Transverse colon (tissue), 4 donors: ENCODE measurements at places on chromosomes 4 and X. TPM values are rescaled to one million over a fixed set of nuclear protein-coding genes. Genes with fewer than 3 reads are reported as not detected.

SULT1B1 gene
- total RNA-seq: 117 TPM

DNA sequence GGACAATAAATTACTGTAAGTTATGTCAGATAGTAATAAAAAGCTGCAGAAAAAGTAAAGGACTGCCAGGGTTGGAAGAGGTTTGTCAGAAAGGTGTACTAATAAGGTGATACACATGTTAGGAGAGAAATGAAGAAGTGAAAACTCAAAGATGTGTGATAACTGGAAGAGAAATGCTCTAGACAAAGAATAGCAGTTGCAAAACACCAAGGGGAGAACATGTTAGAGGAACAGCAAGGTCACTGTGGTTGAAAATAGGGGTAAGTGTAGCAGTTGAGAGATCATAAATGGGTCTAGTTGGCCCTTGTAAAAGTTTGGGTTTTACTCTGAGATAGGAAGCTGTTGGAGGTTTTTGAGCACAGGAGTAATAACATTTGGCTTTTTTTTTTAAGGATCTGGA is 46.9 kb downstream of the HSPA4L start:
- no peak for DNase-seq
- no peaks in the 10 kb centered on the region for H3K27me3 ChIP-seq
- no peaks in the 10 kb centered on the region for H3K36me3 ChIP-seq
- no peak overlapping the region for H3K27ac ChIP-seq
- H3K4me1 ChIP-seq: no peaks in the 10 kb centered on the region

WAS gene
- 3.2 TPM for total RNA-seq

- H3K4me1 ChIP-seq: peaks cover 8% of the 10 kb centered on the region
- peak overlapping the region; percentile 61 for H3K27ac ChIP-seq
- H3K4me3 ChIP-seq: no peak overlapping the region
- peak; percentile 69 for DNase-seq
- H3K27me3 ChIP-seq: no peaks in the 10 kb centered on the region
These were observed 30.4 kb downstream of the FAT1 start for GRCh38 chr4:186693159-186693815.

CENPVL2 gene
- total RNA-seq: not detected

DNA sequence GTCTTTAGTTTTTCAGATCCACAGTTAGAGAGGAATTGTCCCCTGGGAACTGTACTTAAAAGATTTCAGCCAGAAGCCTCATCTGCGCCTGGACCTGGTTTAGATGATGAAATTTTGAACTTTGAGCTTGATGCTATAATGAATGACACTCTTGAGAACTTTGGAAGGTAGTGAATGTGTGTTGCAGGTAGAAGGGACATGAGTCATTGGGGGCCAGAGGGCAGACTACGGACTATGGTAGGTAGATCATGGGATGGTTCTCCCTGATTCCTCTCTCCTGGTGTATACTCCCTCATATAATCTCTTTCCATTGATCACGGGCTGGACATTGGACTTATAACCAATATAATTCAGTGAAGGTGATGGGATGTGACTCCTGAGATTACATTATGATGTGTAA is 38.9 kb upstream of the GLRA3 start:
- no peak for DNase-seq
- H3K4me1 ChIP-seq: no peaks in the 10 kb centered on the region
- H3K27ac ChIP-seq: no peak overlapping the region
- no peak overlapping the region for H3K4me3 ChIP-seq
- no peaks in the 10 kb centered on the region for H3K36me3 ChIP-seq

ASMT gene
- total RNA-seq: not detected

ADH1C gene
- 28.1 TPM for total RNA-seq

DNA sequence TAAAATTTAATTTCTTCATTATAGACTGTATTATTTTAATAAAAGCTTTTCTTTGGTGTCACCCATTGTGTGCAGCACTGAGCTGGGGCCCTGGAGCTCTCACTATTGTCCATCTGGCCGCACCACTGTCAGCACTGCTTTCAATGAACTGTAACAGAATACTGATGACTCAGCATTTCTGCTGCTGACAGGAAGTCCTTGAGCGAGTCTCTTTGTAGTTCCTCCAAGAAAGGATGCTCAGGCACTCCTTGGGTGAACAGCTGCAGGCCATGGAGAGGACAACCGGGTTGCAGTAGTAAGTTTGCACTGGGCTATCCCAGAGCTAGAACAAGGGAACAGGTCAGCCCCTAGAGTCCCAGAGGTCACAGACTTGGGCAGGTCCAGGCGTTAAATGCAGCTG is 81.6 kb downstream of the SORBS2 start:
- H3K36me3 ChIP-seq: no peaks in the 10 kb centered on the region
- H3K4me3 ChIP-seq: no peak overlapping the region
- DNase-seq: no peak
- H3K27ac ChIP-seq: peak overlapping the region; percentile 52

OTUD6A gene
- not detected for total RNA-seq

DNA sequence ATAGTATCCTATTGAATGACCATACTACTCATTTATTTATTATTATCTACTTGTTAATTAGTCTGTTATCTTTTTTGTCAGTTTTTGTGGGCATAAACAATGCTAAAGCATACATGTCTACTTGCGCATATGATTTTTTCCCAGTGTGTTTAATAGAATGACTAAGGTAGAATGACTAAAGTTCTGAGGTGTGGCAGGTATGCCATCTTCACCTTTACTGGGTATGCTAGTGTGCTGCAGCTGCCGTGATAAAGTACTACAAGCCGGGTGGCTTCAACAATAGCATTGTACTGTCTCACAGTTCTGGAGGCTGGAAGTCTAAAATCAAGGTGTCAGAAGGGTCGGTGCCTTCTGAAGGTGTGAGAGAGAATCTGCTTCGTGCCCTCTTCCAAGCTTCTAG is 19.2 kb downstream of the CD38 start:
- no peaks in the 10 kb centered on the region for H3K36me3 ChIP-seq
- H3K27ac ChIP-seq: no peak overlapping the region
- no peak overlapping the region for H3K4me3 ChIP-seq
- H3K27me3 ChIP-seq: no peaks in the 10 kb centered on the region
- H3K4me1 ChIP-seq: no peaks in the 10 kb centered on the region
- DNase-seq: no peak

GRCh38 chrX:80807992-80808735 is 1.5 kb downstream of the BRWD3 start:
- peak; percentile 84 for DNase-seq
- no peaks in the 10 kb centered on the region for H3K4me1 ChIP-seq
- no peaks in the 10 kb centered on the region for H3K36me3 ChIP-seq
- peak overlapping the region; percentile 94 for H3K27ac ChIP-seq

DNA sequence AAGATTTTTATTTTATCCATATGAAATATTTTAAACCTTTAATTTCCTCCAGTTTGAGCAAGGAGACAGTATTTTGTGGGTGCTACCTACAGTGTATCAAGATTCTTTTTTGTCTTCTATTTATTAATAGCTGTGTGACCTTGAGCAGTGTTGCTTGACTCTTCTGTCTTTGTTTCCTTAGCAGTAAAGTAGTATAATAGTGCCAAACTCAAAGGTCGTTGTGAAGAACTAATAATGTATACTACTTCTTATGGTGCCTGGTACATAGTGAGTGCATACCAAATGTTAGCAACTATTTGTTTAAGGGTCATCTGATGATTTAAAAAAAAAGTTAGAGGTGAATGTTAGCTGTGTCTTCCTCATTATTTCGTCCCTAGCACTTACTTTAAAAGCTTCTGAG is 30.5 kb downstream of the SMARCAD1 start:
- no peaks in the 10 kb centered on the region for H3K27me3 ChIP-seq
- H3K4me1 ChIP-seq: no peaks in the 10 kb centered on the region
- peaks cover 38% of the 10 kb centered on the region for H3K36me3 ChIP-seq
- H3K27ac ChIP-seq: no peak overlapping the region
- no peak overlapping the region for H3K4me3 ChIP-seq

- H3K4me3 ChIP-seq: no peak overlapping the region
- no peaks in the 10 kb centered on the region for H3K36me3 ChIP-seq
- no peaks in the 10 kb centered on the region for H3K27me3 ChIP-seq
- no peaks in the 10 kb centered on the region for H3K4me1 ChIP-seq
- no peak for DNase-seq
- no peak overlapping the region for H3K27ac ChIP-seq
These were observed 108.9 kb upstream of the ADAMTS3 start for GRCh38 chr4:72677886-72678285.

NSUN7 gene
- 11.0 TPM for total RNA-seq

DNA sequence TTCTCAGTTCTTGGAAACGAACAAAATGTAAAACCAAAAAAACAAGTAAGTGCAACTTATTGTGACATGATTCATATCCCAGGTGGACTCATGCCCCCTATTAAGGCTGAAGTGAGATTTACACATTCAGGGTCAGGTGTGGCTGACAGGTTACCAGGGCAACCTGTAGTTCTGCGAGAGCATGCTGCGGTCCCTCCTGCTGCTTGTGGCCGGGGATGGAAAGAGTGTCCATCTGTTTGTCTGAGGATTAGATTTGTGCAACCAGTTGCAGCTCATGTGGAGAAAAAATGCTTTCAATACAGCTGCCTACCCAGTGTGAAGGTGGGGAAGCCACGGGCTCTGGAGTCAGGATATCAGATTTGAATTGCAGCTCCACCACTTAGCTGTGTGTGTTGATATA is 78.8 kb downstream of the FAM184B start:
- no peaks in the 10 kb centered on the region for H3K27me3 ChIP-seq
- no peak overlapping the region for H3K4me3 ChIP-seq
- DNase-seq: no peak
- H3K27ac ChIP-seq: no peak overlapping the region
- H3K4me1 ChIP-seq: peaks cover 9% of the 10 kb centered on the region

- H3K27ac ChIP-seq: no peak overlapping the region
- H3K36me3 ChIP-seq: no peaks in the 10 kb centered on the region
- DNase-seq: no peak
- no peaks in the 10 kb centered on the region for H3K4me1 ChIP-seq
- H3K27me3 ChIP-seq: no peaks in the 10 kb centered on the region
- H3K4me3 ChIP-seq: no peak overlapping the region
These were observed 14.3 kb downstream of the JCHAIN start for GRCh38 chr4:70651864-70652506.

- no peak for DNase-seq
- peaks cover 10% of the 10 kb centered on the region for H3K27me3 ChIP-seq
These were observed 2.8 kb downstream of the ABLIM2 start for GRCh38 chr4:8155660-8156421.
